Type B pancreatic cell (in vitro differentiated cells): ENCODE measurements at places on chromosomes 6 and 20.
A peak's percentile ranks its signal among the peaks of the same experiment; 100 is the strongest.

GRCh38 chr20:3857405-3857804 is 10.8 kb downstream of the MAVS start:
- H3K4me1 ChIP-seq = peaks cover 4% of the 10 kb centered on the region
- no peaks in the 10 kb centered on the region for H3K27me3 ChIP-seq
- DNase-seq = no peak
- no peak overlapping the region for H3K27ac ChIP-seq
- peaks cover 26% of the 10 kb centered on the region for H3K36me3 ChIP-seq
- no peak overlapping the region for H3K4me3 ChIP-seq

DNA sequence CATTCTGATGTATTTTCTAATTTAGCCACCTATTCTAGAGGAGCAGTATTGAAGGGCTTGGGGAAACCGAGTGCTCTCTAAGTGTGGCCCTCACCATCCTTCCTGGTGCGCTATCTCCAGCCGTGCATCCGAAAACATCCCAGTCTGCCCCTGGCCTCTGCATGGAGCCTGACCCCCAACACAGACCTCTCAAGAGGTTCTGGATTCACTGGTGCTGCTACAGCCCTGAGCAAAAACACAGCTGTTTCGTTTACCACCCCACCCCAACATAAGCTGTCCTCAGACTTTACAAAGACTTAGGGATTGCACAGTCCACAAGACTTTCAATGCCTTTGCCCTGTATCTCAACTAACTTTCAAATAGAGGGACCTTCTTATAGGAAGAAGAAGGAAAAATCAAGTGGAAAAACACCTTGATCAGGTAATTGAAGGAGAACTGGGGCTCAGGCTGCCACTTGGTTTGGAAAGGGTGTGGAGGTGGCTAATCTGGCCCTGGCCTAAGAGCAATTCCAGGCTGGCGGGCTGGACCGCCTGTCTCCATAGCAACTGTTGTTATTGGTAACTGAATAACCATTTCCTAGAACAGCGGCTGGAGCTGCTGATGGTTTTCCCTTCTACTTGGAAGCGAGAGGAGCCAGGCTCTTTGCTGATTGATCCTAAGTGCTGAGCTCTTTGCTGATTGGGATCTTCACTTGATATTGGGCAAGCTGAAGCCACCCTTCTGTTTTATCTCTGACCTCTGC is 90.2 kb upstream of the TOX2 start:
- H3K36me3 ChIP-seq = no peaks in the 10 kb centered on the region
- no peaks in the 10 kb centered on the region for H3K4me1 ChIP-seq
- peaks cover 43% of the 10 kb centered on the region for H3K27me3 ChIP-seq
- no peak overlapping the region for H3K4me3 ChIP-seq
- no peak overlapping the region for H3K27ac ChIP-seq

- H3K27ac ChIP-seq = no peak overlapping the region
- peak; percentile 32 for DNase-seq
- peaks cover 5% of the 10 kb centered on the region for H3K4me1 ChIP-seq
- H3K36me3 ChIP-seq = no peaks in the 10 kb centered on the region
- peaks cover 8% of the 10 kb centered on the region for H3K27me3 ChIP-seq
These were observed 24.6 kb upstream of the FOXC1 start for GRCh38 chr6:1584996-1585668.

- H3K27me3 ChIP-seq = peaks cover 17% of the 10 kb centered on the region
- peaks cover 12% of the 10 kb centered on the region for H3K36me3 ChIP-seq
- peak overlapping the region; percentile 75 for H3K27ac ChIP-seq
- peak overlapping the region; percentile 96 for H3K4me3 ChIP-seq
- H3K4me1 ChIP-seq = peaks cover 33% of the 10 kb centered on the region
These were observed 394 bp downstream of the AKAP12 start for GRCh38 chr6:151240036-151240685.

GRCh38 chr6:33904050-33904746 is 100.4 kb upstream of the MLN start:
- peaks cover 23% of the 10 kb centered on the region for H3K27me3 ChIP-seq
- no peak overlapping the region for H3K4me3 ChIP-seq
- H3K27ac ChIP-seq = peak overlapping the region; percentile 21
- DNase-seq = no peak
- peaks cover 52% of the 10 kb centered on the region for H3K4me1 ChIP-seq
- H3K36me3 ChIP-seq = no peaks in the 10 kb centered on the region

DNA sequence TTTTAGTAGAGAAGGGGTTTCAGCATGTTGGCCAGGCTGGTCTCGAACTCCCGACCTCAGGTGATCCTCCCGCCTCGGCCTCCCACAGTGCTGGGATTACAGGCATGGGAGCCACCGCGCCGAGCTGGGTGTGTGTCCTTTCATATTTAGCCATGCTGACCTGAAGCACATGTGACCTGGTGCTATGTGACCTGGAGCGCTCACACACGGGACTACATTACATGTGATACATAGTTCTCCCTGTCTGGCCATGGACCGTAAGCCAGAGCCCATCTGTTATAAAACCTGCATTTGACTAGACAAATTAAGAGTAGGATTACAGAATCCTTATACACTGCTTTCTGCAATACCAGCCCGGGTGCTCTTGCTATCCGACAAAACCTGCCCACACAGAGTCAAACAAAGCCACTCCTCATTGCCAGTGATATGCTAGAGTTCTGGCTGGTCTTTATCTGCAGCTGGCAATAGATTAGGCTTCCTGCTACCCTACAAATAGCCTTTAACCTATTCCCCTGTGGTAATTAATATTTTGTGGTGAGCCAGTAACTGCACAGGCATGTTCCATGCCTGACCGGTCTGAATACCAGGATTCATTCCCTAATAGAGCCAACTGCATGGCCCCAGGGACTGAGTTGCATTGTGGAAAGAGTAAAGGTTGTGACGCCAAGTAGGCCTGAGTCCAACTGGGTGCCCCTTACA is 26.3 kb upstream of the FAM50B start:
- no peaks in the 10 kb centered on the region for H3K36me3 ChIP-seq
- no peak overlapping the region for H3K4me3 ChIP-seq
- no peak for DNase-seq

- H3K27ac ChIP-seq = no peak overlapping the region
- H3K4me3 ChIP-seq = no peak overlapping the region
- peaks cover 5% of the 10 kb centered on the region for H3K4me1 ChIP-seq
- no peaks in the 10 kb centered on the region for H3K36me3 ChIP-seq
- DNase-seq = no peak
These were observed 194.4 kb downstream of the TMEM200A start for GRCh38 chr6:130560231-130560630.

DNA sequence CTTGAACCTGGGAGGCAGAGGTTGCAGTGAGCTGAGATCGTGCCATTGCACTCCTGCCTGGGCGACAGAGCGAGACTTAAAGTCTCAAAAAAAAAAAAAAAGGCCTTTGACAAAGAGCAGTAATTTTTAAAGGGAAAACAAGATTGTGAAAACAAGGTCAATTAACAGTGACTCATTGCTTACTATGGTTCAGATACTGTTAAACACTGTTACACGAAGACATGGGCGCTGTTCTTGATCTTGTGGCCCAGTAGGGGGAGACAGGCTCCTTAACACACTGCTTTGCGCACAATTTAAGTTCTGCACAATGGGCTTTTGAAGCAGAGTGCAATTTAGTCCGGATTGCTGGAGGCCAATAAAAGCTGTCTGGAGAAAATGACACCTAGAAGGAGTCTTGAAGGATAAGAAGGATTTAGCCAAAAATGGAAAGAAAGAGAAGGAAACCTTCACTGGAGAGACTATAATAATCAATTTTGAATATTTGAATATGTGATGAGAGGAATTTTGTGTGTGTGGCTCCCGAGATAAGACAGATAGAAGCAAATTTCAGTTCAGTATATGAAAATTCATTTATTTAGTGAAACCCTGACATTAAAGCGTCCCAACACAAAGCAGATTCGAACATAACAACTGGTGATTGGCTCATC is 6.0 kb upstream of the LATS1 start:
- H3K36me3 ChIP-seq = peaks cover 8% of the 10 kb centered on the region
- H3K4me3 ChIP-seq = no peak overlapping the region
- no peak overlapping the region for H3K27ac ChIP-seq
- H3K4me1 ChIP-seq = peaks cover 4% of the 10 kb centered on the region
- H3K27me3 ChIP-seq = no peaks in the 10 kb centered on the region

GRCh38 chr6:151301547-151301946 is 61.8 kb downstream of the AKAP12 start:
- H3K36me3 ChIP-seq = peaks cover 19% of the 10 kb centered on the region
- H3K27ac ChIP-seq = no peak overlapping the region

DNA sequence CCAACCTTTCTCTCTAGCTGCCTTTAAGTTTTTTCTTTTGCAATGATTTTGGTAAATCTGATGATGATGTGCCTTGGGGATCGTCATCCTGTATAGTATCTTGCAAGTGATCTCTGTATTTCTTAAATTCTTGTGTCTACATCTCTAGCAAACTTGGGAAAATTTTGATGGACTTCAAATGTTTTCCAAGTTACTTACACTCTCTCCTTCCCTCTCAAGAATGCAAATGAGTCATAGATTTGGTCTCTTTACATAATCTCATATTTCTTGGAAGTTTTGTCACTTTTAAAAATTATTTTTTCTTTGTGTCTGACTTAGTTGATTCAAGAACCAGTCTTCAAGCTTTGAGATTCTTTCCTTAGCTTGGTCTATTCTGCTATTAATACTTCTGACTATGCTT is 176.4 kb downstream of the TBC1D32 start:
- H3K27ac ChIP-seq = no peak overlapping the region
- no peaks in the 10 kb centered on the region for H3K4me1 ChIP-seq
- H3K36me3 ChIP-seq = peaks cover 38% of the 10 kb centered on the region
